ENCODE measurements at places on chromosomes 16 and 17.

- no peak for DNase-seq
These were observed 877 bp upstream of the CSNK1D start for GRCh38 chr17:82274134-82275020.

DNA sequence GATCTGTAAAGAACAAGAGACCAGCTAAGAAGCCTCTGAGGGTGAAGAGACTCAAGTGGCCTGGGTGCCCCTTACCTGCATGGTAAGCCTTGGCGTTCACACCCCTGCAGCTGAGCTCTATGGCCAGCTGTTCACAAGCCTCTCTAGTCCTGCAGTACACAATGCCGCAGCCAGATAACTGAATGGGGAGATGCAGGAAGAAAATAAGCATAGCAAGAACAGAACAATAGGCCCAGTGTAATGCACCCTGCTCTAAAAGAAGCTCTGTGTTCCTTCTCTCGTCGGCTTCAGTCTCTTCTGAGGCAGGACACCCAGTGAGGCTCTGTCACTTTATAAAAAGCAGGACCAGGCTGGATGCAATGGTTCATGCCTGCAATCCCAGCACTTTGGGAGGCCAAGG lies 5.4 kb downstream of the RECQL5 start:
- no peak for DNase-seq

- DNase-seq: no peak
These were observed 359.1 kb downstream of the WWOX start for GRCh38 chr16:78458588-78458987.

GRCh38 chr17:70446446-70446845 lies 277.1 kb downstream of the KCNJ2 start:
- DNase-seq: no peak

DNA sequence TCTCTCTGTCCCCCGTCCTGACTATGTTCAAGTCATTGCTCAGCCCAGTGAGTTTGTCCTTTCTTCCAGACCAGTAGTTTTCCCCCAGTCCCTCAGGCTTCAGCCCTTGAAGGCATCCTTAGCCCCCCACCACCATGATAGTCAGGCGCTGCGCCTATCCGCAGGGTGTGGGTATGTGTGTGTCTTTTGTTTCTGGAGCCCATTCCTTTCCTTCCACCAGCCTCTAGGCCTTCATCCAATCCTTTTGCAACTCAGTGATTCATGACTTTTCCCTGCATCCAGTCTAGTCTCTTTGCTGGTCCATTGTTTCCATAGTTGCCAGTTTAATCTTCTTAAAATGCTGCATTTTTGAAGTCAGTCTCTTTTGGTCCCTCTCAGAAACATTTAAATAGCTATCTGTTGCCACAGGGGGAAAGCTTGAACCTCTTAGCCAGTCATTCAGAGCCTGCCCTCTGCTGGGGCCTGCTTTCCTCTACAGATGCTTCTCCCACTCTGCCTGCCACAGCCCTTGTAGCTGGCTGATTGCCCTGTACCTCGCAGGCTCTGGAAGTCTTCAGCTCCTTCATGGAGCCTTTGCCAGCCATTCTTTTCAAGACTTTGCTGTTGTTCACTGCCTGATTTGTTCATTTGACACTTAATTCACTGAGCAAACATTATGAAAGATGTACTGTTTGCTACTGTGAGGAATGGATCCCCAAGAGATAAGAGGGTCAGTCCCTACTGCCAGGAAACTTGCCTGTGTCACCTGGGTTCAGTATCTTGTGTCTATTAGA lies 55.9 kb upstream of the ADCY7 start:
- DNase-seq: peak; percentile 74

Data from activated CD4-positive, alpha-beta T cell treated with anti-CD3 and anti-CD28 coated beads, Interleukin-10, Interleukin-2, amounts not matched to agents 100 ng/mL and 50 ng/mL, durations not matched to agents 16 hours and 8 hours (primary cell).